ENCODE measurements at places on chromosomes 12 and 14.

DNA sequence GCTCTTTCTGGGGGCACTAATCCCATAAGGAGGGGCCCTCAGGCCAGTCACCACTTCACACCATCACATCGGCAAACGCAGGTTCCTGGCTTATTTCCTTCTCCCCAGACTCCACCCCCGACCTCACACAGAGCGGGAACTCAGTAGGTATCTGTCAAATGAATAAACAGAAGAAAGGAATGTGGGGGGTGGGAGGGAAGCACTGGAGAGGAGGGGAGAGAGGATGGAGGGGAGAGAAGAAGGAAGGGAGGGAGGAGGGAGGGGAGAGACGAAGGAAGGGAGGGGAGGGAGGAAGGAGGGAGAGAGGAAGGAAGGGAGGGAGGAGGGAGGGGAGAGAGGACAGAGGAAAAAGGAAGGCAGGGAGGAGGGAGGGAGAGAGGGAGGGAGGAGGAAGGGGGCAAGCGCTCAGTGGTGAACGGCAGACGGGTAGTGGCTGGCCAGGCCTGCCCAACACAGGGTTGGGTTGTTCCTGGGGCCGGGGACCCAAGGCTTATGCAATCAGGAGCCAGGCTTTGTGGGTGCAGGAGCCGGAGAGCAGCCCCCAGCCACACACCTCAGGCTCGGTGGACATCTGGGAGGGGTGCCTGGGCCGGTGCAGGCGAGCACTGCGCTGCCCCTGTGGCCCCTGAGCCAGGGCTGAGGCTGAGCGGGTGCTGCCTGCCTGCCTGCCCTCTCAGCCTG, 52.6 kb upstream of the FBRSL1 start:
- DNase-seq = no peak

DNA sequence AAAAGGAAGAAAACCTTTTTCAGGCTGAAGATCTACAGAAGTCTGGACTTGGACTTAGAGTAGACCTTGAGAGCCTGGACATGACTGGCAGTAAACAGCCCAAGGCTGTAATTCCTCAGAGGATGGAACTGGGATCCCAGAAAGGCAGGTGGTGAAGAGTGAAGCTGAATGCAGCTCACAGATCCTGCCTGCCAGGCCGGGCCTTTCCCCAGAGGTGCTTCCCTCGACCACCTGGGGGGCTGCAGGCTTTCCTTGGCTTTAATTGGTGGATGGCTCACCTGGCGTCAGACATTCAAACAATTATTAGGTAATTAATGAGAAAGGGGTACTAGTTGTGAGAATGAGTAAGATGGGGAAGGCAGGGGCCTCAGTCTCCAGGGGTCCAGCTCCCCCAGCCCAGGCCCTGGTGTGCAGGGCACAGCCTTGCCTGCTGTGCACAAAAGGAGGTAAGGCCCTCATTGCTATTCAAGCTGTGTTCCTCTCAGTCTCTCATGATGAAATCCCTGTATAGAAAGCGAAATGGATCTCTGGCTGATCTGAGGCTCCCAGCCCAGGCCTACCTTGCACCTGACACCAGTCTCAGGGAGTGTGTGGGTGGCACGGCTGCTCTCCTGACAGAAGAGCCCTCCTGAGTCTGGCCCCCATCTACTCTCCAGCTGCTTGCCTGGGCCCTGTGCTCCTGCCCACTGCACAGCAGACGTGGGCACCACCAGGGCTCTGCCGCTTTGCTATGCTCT, 63.0 kb upstream of the TCL1A start:
- DNase-seq = no peak

- DNase-seq = no peak
Observed at GRCh38 chr14:97703006-97703760, 906.0 kb downstream of the VRK1 start.

DNA sequence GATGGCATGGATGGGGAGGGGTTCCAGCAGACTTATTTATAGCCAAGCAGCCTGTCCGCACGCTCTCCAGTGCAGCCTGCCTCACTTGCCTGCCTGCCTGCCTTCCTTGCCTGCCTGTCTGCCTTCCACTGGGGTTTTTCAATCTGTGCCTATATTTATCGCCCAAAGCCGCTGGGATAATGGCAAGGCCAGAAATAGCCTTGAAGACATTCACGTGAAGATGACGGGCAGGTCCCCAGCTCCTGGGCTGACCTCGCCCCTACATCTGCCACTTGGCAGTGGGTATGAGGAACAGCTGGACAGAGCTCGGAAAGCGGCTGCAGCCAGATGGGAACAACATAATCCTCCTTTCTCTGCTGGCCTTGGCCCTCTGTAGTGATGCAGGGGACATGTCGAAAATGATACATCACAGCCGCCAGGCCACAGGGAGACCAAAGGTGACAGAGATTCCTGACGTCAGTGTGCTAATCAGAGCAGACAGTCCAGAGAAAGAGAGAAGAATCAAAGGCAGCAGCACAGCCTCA, 53.3 kb downstream of the PITPNM2 start:
- DNase-seq = no peak

GRCh38 chr14:93970965-93971634, 5.3 kb downstream of the ASB2 start:
- no peak for DNase-seq

GRCh38 chr12:23446746-23447145, 502.7 kb downstream of the SOX5 start:
- no peak for DNase-seq

DNA sequence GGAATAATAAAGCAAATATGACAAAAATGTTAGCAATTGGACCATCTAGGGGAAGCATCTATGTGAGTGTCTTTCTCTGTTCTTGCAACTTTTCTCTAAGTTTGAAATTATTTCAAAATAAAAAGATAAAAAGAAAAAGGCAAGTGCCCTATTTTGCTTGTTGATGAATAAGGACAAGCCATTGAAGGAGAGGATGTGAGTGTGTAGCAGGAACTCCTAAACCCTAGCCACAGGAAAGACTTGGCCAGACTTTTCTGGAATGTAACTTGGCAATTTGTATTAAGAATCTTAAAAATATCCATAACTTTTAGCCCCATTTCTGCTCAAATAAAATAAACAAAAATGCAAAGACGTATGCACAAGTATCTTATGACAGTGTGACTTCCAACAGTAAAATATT, 279.4 kb downstream of the CACNA1C start:
- DNase-seq = no peak

GRCh38 chr14:89256283-89256682, 160.8 kb downstream of the FOXN3 start:
- DNase-seq = no peak

- DNase-seq = no peak
Observed at GRCh38 chr12:64663015-64663414, 52.7 kb downstream of the RASSF3 start.

GRCh38 chr12:54225666-54226065, 36.9 kb upstream of the SMUG1 start:
- DNase-seq = no peak

- no peak for DNase-seq
Observed at GRCh38 chr14:103463851-103464250, 58.8 kb downstream of the CKB start.

GRCh38 chr14:34872822-34873588, 2.2 kb downstream of the BAZ1A start:
- peak; percentile 32 for DNase-seq

- no peak for DNase-seq
Observed at GRCh38 chr14:20659336-20659735, 17.8 kb upstream of the OR6S1 start.

DNA sequence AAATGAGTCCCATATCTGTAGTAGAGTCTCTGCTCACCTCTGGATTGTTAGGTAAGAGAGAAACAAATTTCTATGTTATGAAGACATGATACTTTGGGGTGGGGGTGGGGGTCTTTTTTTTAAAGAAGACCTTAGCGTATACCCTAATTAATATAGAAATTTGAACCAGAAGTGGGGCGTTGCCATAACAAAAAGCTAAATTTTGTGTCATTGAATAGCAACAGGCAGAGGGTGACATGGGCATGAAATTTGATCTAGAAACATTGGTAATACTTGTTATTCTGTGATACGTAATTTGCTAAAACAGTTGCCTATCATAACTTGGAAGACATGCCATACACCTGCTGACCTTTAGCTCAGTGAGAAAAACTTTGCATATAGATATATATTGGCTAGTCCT, 92.3 kb upstream of the SLC38A2 start:
- no peak for DNase-seq

- DNase-seq = no peak
Observed at GRCh38 chr12:49800421-49801140, 27.6 kb downstream of the NCKAP5L start.

- peak; percentile 89 for DNase-seq
Observed at GRCh38 chr12:52327052-52327829, 6.0 kb upstream of the KRT83 start.

DNA sequence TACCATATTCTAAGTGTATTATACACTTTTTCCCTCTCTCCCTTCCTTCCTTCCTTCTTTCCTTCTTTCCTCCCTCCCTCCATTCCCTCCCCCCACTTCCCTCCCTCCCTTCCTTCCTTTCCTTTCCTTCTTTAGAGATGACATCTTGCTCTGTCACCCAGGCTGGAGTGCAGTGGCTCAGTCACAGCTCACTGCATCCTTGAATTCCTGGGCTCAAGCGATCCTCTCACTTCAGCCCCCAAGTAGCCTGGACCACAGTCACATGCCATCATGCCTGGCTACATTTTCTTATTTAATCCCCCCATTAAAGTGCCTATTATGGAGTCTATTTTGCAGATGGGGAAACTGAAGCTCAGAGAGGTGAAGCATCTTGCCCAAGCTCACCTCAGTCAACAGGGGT, 55.0 kb downstream of the SVOP start:
- DNase-seq = no peak

GRCh38 chr12:93892423-93893268, 215.5 kb downstream of the CRADD start:
- DNase-seq = no peak

DNA sequence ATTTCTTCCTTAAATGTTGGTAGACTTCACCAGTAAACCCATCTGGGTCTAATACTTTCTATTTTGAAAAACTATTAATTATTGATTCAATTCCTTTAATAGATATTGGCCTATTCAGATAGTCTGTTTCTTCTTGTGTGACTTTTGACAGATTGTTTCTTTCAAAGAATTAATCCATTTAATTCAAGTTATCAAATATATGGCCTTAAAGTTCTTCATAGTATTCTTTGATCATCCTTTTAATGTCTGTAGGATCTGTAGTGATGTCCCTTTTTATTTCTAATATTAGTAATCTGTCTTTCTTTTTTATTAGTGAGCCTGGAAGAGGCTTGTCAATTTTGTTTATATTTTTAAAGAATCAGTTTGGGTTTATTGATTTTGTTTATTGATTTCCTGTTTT, 190.0 kb downstream of the SLC38A4 start:
- no peak for DNase-seq

- DNase-seq = no peak
Observed at GRCh38 chr12:12683725-12684124, 12.3 kb downstream of the GPR19 start.

DNA sequence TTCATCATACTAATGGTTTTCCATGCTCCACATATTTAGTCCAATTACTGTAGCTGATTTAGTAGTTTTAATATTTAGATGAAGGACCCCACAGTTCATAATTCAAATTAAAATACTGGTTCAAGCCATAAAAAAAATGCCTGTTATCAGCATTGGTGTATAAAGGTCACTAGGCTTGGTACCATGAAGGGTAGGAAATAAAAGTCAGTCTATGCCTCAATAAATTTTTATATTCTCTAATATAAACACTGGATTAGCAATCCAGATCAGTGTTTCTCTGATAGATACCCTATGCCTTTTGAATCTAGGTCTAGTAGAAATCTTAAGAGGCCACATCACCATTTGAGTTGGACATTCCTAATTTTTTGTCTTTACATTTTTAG, 163.2 kb upstream of the HIF1A start:
- no peak for DNase-seq

- DNase-seq = no peak
Observed at GRCh38 chr12:42221726-42222125, 16.3 kb downstream of the YAF2 start.

GRCh38 chr12:13812168-13812567, 169.2 kb downstream of the GRIN2B start:
- DNase-seq = no peak

- no peak for DNase-seq
Observed at GRCh38 chr14:104427131-104427851, 152.3 kb upstream of the C14orf180 start.
